ENCODE measurements at places on chromosomes 16 and 17.

GRCh38 chr16:12366313-12366712, 389.8 kb downstream of the SNX29 start:
- no peak for DNase-seq

GRCh38 chr17:8781776-8782175, 17.4 kb downstream of the MFSD6L start:
- DNase-seq: no peak

DNA sequence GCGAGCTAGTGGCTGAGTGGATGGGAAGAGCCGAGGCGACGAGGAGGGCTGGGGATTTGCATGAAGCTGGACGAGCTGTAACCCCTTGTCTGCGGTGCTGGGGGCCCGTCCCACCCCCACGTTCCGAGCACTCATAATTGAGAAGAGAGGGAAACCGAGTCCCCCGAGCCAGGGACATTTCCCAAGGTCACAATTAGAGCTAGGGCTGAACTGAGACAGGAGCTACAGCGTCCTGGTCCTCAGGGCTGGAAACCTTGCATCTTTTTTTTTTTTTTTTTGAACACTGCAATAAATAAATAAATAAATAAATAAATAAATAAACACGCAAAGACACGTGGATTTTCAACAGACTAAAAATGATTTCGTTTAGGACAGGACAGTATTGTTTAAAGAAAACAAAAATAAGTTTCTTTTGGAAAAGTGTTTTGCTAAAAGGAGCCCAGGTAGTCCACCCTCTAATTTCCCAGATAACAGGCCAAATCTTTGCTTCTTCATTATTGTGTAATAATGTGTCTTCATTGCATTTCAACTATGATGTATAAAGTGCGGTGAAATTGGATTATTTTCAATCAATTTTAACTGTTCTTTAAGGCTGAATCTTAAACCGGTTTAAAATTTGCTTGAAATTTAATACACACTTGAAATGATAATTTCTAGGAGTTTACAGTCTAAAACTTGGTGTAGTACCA, 992 bp downstream of the GDPD1 start:
- DNase-seq: peak; percentile 23

- DNase-seq: no peak
Observed at GRCh38 chr17:57357830-57358430, 101.6 kb downstream of the MSI2 start.

GRCh38 chr16:89386306-89387185, 103.8 kb downstream of the ANKRD11 start:
- DNase-seq: no peak

GRCh38 chr16:10969615-10970014, 25.3 kb downstream of the CLEC16A start:
- DNase-seq: no peak

DNA sequence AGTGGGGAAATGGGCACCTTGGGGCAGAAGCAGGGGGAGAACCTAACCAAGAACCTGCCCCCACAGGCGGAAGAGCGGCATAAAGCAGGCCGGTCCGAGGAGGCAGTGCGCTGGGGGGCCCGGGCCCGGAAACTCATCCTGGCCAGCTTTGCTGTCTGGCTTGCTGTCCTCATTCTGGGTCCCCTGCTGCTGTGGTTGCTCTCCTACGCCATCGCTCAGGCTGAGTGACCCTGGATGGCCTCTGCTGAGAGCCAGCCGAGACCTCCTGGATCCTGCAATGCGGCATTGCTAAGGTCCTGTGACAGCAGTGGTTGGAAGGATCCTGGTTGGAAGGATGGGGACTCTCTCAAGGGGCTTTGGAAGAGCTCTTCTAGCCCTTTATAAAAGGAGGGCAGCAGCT, 4.5 kb upstream of the PHKG2 start:
- DNase-seq: peak; percentile 59

DNA sequence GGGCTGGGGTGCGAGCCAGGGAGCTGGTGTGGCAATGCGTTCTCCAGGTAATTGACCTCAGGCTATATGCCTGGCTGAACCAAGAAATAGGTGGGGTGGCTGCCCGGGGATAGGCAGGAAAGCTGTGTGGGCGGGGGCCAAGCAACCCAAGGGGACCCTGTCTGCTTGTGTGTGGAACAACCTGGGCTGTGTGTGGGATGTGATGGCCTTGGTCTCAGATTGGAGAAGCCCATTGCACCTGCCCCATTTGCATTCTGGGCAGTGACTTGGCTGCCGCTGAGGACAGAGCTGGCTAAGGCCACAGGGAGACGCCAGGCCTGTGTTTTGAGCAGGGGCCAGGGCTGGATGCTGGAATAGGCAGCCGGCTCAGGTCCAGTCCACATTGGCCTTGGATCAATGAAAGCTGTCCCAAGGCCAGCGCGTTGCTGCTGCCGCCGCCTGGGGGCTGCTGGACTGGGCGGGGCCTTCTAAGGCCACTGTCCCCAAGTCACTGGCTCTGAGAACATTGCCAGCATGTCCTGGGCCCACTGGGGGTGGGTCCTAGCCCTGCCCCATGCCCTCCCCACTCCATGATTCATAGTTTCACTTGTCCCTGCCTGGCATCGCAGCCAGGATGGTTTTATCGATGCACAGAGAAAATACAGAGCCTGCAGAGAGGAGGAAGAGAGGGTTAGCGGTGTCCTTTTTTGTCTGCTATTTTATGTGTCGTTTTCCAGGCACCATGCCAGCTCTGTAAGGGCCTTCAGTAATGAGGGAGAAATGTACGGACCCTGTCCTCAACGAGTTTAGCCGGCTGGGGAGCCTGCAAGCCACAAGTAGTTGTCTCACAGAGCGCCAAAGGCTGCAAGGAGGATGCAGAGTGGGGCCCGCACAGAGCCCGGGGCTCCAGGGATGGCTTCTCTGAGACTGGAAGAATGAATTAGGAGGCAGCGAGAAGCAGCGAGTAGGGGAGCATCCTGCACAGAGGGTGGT, 43.9 kb downstream of the NKD1 start:
- DNase-seq: peak; percentile 59

DNA sequence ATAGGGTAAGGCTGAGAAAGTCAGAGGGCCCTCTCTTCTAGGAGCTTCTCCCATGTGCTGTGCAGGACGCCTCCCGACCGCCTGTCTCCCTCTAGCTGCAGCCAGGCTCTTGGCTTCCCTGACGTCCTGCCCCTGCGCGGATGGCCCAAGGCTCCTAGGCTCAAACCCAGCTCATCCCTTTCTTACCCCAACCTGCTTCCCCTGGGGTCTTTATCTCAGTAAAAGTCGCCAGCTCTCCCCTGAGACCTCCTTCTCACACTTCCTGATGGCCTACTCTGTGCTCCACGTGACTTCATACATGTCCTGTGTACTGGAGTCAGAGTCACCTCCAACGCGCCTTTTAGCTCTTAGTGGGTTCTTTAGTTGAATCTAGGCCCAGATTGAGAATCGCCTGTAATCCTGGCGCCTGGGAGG, 1.1 kb upstream of the ZNF747 start:
- peak; percentile 70 for DNase-seq

DNA sequence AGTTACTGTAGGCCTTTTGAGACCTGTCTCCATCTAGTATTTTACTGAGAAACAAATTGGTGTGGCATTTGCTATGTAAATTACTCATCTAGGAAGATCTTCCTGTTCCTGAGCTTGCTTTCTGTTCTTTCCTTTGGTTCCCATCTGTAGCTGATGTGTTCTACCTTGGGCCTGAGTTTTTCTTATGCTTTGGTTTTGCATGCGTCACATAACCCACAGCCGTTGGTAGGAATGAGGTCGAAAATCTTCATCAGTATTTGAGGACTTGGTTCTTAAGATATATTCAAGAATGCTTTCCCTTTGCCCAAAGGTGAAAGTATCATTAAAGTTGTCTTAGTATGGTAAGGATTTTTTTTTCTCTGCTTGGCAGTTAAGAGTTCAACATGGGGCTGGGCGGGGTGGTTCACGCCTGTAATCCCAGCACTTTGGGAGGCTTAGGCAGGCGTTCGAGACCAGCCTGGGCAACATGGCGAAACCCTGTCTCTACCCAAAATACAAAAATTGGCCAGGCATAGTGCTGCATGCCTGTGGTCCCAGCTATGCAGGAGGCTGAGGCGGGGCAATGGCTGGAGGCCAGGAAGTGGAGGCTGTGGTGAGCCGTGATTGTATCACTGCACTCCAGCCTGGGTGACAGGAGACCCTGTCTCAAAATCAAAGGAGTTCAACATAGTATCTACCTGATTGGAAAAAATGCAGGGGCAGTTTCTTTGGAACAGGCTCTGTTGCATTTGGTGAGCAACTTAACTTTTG, 28.8 kb downstream of the IST1 start:
- DNase-seq: no peak

DNA sequence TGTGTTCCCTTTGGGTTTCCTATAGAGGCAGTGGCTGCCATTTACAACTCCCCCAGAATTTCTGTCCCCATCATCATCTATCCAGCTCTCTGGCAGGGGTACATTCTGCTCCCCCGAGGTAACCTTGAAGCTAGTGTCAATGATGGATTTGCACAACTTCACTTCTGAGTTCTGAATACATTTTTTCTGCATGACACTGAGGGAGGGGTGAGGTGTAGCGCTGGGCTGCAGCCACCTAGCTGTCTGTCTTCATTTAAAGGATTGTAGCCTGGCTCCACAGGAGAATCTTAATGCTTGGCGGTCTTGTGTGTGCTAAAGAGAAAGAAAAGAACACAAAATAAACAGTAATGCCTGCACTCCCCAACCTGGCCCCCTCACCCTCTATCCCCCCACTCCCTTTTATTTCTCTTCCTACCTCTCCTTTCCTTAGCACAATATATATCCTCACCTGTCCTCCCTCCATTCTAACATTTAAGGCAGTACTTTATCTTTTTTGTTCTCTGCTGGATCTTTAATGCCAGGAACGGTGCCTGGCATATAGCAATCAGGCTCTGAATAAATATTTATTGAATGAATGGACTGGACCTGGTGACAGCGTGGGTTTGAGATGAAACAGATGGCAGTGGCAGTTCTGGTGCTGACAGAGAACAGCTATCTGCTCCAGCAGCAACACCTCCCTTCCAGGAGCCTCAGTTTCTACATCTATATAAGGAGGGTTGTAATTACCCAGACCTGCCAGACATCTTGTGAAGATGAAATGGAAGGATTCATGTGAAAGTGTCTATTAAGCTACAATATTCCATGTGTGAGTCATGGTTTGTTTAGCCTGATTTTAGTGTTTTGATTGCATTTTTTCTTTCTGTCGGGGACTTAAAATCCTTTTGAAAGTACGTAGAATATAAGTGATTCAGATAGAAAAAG, 163.5 kb upstream of the CDH11 start:
- no peak for DNase-seq

- no peak for DNase-seq
Observed at GRCh38 chr16:68289621-68290329, 21.0 kb downstream of the SLC7A6OS start.

DNA sequence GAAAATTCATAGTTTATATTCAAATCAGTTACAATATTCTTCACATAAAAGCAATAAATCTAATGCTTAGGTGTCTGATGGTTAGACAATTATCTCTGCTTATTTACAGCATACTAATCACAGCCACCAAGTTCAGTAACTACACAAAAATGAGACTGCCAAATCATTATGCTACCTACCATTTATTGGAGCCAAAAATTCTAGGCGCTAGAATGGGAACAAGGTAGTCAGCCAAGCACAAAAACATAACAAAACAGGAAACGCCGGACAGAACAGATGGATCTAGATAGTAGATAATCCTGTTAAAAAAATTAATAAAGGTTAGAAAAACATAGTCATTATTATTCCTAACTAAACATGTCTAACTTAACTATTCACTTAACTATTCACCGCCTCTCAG, 3.6 kb downstream of the ARL6IP1 start:
- no peak for DNase-seq

DNA sequence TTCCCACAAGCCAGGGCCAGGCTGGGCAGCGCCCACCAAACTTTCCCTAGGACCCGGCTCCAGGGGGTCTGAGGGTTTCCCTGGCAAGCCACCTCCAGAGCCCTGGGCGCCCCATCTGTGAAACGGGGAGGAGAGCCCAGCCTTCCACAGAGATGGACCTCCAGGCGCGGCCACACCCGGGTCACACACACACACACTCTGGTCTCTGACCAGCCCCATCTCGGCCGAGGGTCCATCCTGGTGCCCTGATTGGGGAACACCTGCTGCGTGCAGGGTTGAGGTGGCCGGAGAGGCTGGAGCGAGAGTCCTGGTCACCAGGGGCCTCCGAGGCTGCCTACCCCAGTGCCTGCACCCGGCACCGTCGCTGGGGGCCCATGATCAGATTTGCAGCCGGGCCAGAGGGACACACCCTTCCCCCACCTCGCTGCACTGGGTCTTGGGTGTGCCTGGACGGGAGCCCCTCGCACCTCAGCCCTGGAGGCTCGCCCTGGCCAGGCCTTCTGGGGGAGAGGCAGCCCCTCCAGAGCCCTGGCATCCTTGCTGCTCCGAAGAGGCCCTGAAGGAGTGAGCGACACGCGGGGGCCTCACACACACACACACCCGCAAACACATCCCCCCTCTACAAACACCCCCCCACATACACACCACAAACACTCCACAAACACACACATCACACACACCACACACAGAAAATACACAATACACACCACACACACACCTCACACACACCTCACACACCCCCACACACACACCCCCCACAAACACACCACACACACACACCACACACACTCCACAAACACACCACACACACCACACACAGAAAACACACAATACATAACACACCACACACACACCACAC, 29.7 kb downstream of the SLC25A10 start:
- no peak for DNase-seq

DNA sequence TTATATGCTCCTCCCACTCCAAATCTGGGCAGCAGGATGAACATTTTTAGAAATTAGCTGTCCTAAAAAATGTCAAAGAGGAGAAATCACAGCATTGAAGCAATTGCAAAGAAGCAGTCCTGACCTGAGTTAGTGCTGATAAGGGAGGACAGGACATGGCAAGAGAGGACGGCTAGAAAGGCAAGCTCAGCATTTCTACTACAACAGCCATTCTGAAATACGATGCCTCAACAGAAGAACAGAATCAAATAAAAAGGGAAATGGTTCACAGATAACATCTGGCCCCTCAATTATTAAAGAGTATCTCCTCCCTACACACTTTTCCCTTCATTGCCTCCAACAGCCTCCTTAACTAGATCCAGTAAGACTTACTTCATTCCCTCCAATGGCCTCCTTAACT, 18.3 kb downstream of the VPS53 start:
- DNase-seq: no peak

GRCh38 chr16:2212362-2213324, 2.0 kb upstream of the BRICD5 start:
- no peak for DNase-seq

GRCh38 chr16:27235938-27236245, 32.6 kb downstream of the KDM8 start:
- DNase-seq: no peak

- DNase-seq: no peak
Observed at GRCh38 chr17:67316781-67317180, 49.6 kb downstream of the PSMD12 start.

GRCh38 chr17:60153606-60154390, 4.0 kb downstream of the CA4 start:
- peak; percentile 59 for DNase-seq

GRCh38 chr17:82226809-82227628, 1.8 kb upstream of the SLC16A3 start:
- DNase-seq: no peak

All from muscle of arm (tissue), 14 donors.